ENCODE measurements at places on chromosomes 4 and X.

DNA sequence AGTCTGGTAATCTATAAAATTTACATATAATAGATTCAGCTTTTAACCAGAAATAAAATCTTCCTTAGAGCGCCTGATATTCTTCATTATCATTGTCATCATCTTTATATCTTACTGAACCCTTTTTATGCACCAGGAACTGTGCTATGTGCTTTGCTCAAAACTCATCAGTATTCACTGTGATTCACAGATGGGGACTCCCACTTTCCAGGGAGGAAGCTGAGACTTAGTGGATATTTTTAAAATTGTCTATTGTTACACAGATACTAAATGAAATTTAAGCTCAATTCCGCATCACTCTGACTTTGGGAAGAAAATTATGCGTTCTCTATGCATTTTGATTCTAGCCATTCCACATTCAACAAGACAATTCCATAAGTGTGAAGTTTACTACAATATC, 34.8 kb upstream of the SULT1E1 start:
- no peak for DNase-seq

- DNase-seq = peak; percentile 31
Measured at GRCh38 chrX:107826238-107827029, 768 bp downstream of the MID2 start.

GRCh38 chrX:26653050-26653449, 437.1 kb downstream of the MAGEB5 start:
- DNase-seq = no peak

DNA sequence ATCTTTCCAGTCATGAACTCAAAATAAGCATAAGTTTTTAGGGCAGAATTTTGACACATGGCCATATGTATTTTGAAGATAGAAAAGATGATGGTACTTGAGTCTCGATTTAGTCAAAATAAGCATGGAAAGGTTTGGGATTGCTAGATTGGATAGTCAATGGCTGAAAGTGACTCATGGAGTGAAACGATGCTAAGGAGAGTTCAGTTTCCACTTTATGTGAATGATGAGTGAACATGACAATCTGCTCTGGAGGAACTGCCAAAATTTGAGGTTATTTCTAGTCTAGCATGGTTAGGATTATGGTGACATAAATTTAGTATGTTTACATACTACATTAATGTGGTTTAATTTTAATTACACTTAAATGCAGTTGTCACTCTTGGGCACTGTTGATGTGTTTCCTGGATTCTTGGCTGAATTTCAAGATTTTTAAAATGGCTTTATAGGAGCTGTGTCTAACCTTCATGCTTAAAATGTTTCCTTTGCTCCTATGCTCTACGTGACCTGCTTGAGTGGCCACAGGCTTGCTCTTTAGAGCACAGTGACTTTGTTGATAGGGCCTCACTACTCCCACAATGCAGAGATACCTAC, 17.1 kb downstream of the DDX3X start:
- no peak for DNase-seq

DNA sequence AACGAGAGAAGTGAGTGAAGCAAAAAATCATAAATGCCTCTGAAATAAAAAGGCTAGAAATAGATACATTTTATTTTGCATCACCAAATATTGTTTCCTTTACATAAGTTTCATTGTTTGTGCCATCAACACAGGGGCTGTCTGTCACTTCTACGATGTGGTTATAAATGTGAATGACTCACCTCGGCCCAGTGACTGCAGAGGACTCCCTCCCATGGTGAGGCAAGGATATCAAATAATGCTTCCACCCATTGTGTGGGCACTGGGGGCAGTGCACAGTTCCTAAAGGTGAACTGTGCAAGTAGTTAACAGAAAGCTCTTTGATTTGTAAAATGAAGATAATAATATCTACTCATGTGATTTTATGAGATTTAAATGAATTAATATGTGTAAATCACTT, 230.3 kb upstream of the NEIL3 start:
- no peak for DNase-seq

DNA sequence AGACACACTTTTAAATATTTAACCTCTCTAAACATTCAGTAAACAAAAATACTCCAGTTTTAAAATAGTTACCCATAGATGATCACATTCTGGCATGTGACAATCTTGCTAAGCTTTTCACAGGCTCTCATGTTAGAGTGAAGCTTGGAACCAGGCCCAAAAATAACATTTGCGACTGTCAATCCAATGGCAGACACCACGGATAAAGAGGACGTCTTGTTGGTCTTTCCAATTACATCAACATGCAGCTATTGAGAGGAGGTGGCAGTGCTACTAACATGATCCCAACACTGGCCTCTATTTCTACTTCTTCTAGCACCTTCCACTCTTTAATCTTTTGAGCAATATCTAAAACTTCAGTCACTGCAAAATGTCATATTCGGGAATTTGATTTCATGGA, 970.8 kb upstream of the TENM3 start:
- no peak for DNase-seq

DNA sequence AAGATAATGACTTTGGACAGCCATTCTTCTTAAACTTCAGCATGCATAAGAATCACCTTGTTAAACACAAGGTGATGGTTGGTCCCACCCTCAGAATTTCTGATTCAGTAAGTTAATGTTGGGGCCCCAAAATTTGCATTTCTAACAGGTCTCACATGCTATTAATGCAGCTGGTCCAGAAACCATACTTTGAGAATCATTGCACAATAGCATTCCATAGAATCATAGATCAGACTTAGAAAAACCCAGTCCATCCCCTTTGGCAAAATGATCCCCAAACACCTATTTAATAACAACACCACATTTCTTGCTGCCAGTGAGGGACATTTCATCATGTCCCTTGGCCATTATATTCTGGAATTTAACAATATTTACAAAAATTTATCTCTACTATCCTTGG, 6.2 kb upstream of the MGAT4D start:
- no peak for DNase-seq

DNA sequence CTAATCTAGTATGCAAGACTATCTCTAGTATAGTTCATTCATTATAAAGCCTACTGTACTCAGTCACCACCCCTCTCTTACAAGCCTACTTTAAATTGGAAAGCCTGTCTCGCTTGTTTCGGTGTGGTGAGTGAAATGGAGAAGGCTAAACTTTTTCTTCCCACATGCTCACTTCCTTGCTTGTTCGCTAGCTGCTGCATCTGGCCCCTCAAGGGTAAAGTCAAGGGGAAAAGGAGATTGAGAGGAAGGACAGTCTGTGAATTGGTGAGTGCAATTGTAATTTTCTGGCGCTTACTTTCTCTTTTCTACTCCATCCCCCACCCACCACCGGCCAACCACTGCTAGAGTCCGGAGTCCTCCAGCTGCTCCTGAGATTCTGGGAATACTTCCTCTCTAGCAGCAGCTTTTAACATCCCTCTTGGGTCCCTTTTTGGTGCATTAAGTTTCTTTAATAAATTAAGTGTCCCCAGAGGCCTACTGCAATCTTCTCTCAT, 12.1 kb upstream of the ARAP2 start:
- no peak for DNase-seq

DNA sequence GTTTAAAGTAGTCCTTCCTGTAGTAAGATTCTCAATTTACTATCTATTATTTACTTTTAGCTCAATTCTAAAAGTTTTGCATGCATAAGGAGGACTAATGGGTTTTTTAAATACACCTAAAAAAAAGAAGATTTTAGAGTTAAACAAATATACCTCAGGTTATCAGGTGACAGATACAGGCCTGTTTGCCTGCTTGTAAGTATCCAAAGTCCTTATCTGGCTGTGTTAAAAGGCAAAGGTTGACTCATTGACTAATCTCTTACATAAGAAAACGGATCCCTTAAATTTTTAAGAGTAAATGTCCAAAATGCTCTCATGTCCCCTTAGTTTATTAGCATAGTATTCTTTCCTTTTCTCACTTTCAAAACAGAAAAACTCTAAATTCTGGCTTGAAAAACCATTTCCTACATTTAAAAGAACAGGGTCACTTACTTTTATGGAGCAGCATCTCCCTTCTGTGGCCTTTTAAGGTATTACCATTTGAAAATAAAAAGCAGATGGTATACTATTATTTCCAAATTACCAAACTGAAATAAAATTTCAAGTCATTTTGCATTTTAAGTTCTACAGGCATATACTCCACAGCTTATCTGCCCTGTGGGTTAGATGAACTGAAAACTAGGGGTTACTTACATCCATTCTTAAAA, 4.5 kb downstream of the CBR4 start:
- DNase-seq = no peak

- DNase-seq = no peak
Measured at GRCh38 chr4:46993075-46994006, at the start of gene GABRA4. TSS of gene GABRA4 (minus strand) at chr4:46993581. CDS start at chr4:46993424, 157 bp downstream.

DNA sequence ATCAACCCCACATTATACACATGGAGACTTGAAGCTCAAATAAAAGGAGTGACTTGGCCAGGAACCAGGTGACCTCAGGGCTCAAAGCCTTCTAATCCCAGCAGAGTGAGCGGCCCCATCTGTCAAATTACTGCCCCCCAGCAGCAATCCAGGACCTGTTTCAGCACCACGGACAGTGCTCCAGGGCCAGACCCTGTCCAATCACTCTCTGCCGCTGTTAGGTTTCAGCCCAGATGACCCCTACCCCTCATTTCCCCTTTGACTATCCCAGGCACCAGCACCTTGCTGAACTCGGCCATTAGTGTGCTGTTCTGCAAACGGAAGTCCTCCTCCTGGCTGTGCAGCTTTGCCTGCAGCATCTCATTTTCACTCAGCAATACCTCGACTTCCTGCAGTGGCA, 5.1 kb downstream of the GRIPAP1 start:
- DNase-seq = no peak

GRCh38 chr4:76610751-76611547, 175.9 kb downstream of the SHROOM3 start:
- DNase-seq = no peak
